ENCODE measurements at places on chromosomes 16 and 17.
A peak's percentile ranks its signal among the peaks of the same experiment; 100 is the strongest.

- no peak overlapping the region for H3K4me3 ChIP-seq
- no peaks in the 10 kb centered on the region for H3K4me1 ChIP-seq
- no peak overlapping the region for H3K27ac ChIP-seq
- no peak for DNase-seq
- H3K27me3 ChIP-seq = no peaks in the 10 kb centered on the region
These were observed 183.1 kb upstream of the PSMD7 start for GRCh38 chr16:74113545-74113944.

DNA sequence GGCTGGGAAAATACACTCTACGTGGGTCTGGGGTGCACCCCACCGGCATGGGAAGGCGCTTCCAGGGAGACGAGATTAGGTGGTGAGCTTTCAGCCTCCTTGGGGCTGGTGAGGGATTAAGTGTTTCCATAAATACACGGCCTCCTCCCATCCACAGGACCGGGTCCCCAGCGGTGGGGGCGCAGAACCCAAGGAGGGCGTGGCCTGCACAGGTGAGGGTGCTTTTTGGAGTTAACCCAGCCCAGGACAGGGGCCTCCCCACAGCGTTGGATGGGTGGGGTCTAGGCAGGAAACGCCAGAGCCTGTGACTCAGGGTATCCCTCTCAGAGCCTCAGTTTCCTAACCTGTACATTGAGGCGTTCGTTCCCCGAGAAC is 1.1 kb downstream of the C16orf74 start:
- peak overlapping the region; percentile 51 for H3K4me3 ChIP-seq
- peaks cover 8% of the 10 kb centered on the region for H3K4me1 ChIP-seq
- DNase-seq = no peak

DNA sequence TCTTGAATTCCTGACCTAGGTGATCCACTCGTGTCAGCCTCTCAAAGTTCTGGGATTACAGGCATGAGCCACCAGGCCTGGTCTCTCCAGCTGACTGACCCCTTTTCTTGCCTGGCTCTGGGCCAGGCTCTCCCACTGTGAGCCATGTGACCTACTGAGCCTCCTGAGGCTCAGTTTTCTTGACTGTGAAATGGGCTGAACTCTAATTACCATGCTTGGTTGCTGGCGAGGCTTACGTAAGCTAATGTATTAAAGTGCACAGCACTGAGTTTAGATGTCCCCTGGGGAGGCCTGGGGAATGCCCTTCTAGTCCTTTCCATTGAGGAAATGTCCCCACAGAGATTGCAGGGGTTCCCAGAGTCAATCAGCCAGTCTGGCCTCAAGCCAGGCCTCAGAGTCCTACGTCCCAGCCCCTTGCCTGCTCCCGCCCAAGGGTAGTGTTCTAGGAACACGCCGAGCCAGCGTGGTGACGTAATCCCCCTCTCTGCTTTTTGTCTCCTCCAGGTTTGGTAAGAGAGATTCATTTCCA is 45.8 kb upstream of the LGALS9 start:
- H3K36me3 ChIP-seq = no peaks in the 10 kb centered on the region
- no peak for DNase-seq
- no peak overlapping the region for H3K4me3 ChIP-seq
- no peaks in the 10 kb centered on the region for H3K4me1 ChIP-seq

- H3K36me3 ChIP-seq = no peaks in the 10 kb centered on the region
- DNase-seq = no peak
- H3K27ac ChIP-seq = no peak overlapping the region
- H3K27me3 ChIP-seq = no peaks in the 10 kb centered on the region
- no peaks in the 10 kb centered on the region for H3K4me1 ChIP-seq
These were observed 42.3 kb downstream of the BPTF start for GRCh38 chr17:67867591-67867990.
